Eye (tissue), 1 donor: ENCODE measurements at places on chromosomes 12 and 14.

DNA sequence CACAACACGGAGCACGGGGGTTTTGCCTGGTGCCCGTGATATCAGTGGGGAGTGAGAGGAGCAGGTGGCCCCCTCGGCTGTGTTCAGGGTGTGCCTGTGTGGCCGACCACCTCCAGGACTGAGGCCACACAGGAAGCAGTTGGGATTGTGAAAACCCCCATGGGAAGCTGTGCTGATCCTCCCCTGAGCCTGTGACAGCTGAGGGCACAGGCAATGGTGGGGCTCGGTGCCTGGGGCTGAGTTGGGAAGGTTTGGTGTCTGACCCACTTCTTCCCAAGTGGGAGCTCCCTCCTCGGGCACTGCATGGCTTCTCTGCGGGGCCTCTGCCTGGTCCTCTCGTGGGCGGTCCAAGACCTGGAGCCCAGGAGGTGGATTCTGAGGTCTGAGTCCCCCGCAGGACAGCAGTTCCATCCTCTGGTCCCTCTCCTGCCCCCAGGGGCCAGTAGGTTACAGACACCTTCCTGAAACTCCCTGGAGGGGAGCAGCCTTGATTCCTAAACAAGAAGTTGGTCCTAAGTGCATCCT, 17.9 kb downstream of the PACS2 start:
- DNase-seq: no peak

GRCh38 chr12:118307069-118307954, 65.4 kb downstream of the TAOK3 start:
- peak; percentile 2 for DNase-seq

DNA sequence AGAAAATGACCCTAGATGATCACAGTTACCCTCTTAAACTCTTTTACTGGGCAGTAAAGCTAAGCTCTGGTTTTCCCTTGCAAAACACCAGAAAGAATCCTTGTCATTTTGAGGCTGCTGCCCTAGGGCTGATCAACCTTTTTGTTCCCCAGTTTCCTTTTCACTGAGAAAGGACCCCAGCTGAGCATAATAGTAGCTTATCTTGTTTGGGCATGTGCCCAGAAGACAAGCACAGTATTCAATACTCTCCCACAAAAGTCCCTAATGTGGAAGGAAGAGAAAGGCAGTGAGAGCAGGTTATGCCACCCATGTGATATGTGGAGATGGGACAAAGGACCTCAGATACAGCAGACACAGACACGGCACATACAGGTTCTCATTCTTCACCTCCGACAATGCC, 332.6 kb upstream of the TMPO start:
- DNase-seq: no peak

- peak; percentile 29 for DNase-seq
Observed at GRCh38 chr14:69572030-69572840, 2.4 kb downstream of the CCDC177 start.

GRCh38 chr14:33357225-33358010, 418.7 kb downstream of the NPAS3 start:
- peak; percentile 42 for DNase-seq

DNA sequence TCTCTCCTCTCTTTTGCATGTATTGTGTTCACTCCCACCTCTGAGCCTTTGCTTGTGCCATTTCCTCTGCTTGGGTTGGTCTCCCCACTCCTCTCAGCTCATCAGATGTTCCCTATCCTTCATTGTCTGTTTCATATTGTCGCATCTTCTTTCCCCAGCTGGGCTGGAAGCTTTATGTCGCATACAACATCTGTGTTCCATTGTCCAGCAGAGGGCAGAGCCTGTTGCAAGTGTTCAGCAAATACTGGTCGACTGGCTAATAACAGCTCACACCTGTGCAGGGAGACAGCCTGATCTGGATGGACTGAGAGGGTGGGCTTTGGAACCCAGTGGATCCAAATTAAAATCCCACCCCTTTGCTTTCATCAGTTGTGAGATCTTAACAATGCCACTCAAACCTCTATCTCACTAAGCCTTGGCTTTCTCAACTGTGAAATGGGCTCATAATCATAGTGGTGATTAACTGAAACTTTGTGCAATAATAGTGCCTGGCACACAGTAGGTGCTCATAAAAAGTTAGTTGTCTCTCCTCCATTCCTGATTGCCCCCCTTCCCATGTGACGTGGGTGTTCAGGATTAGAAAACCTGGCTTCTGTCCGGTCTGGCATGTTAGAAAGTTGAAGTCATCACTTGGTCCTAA, 75.8 kb downstream of the RIN3 start:
- peak; percentile 33 for DNase-seq

DNA sequence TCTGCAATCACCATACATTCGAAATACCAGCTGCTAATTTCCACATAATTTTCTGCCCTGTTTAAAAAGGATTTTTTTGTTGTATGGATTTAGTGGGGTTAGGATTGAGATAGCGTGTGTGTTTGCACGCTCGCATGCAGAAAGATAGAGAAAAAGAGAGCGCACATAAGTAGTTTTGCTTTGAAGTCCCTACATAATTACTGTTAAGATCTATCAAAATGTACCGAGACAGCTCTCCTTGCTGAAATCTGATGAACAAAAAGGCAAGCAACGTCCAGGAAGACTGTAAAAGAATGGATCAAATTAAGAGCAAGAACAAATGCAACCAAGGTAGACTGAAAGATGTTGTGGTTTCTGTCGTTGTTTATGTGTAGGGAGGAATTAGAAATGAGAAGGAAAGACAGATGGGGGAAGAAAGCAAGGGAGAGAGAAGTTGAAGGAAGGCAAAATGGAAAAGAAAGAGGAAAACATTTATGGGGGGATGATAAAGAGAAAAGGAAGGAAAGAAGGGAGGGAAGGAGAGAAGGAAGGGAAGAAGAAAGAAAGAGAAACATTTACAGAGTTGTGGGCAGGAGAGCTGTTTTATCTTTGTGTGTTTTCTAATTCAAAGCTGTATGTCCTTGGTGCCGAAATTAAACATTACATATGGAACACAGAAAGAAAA, 522.3 kb downstream of the MED13L start:
- DNase-seq: no peak

GRCh38 chr14:89476354-89476896, 59.4 kb upstream of the FOXN3 start:
- DNase-seq: no peak

DNA sequence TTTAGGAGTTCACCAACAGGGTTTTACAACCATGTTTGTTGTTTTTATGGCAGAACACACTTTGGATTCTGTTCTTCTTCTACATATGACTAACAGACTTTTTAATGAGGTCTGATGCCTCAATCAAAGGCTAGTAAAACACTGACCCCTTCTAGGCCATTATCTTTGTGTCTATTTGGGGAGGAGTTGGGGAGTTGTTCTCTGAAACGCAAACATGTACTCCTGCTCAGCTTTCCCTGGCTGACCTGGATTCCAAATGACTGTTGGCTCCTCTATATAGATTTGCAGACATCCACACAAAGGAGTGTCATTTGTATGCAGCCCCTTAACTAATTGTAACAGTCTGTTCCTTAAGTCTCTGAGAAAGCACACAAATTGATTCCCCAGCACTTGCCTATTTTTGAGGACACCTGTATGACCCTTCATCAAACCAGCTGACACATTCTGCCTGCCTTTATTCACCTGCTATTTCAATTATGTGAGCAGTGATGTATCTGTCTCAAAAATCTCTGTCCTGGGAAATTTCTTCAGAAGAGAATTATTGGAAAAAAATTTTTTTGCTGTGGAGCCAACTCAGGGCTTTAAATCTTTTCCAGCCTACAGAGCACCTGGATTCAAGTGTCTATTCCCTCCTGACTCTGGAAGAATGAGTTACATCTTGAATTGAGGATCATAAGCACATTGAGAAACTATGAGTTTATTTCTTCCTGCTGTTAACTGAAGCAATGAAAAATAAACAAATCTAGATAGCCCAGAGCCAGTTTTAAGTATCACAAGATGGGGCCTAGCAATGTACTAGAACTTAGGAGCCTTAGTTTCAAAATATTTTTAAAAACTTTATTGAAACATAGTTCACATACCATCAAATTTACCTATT, 417.2 kb downstream of the RAD51B start:
- DNase-seq: peak; percentile 50

DNA sequence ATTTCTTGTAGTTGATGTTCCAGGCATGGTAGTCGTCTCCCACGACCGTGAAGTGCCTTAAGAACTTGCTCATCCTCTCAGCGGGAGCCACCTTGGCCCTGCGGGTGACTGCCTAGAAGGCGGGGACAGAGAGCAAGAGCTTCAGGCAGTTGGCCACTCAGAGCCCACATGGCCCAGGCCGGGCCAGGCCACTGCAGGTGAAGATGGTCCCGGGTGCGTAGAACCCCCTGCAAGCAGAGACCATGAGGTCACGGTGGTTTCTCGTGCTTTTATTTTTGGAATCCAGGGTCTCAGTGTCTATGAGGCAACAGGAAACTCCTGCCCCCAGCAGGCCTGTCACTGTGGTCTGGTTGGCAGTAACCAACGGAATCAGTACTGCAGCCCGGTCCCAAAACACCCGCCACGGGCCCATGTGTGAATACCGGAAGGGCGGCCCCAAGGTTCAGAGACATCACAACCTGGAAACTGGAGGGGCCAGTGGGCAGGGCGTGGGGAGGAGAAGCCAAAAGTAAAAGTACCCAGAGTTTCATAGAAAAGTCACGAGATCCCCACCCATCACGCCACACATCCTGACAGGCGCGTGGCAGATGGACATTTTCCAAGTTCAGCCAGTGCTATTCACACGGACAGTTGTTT, 27.5 kb downstream of the HVCN1 start:
- no peak for DNase-seq

DNA sequence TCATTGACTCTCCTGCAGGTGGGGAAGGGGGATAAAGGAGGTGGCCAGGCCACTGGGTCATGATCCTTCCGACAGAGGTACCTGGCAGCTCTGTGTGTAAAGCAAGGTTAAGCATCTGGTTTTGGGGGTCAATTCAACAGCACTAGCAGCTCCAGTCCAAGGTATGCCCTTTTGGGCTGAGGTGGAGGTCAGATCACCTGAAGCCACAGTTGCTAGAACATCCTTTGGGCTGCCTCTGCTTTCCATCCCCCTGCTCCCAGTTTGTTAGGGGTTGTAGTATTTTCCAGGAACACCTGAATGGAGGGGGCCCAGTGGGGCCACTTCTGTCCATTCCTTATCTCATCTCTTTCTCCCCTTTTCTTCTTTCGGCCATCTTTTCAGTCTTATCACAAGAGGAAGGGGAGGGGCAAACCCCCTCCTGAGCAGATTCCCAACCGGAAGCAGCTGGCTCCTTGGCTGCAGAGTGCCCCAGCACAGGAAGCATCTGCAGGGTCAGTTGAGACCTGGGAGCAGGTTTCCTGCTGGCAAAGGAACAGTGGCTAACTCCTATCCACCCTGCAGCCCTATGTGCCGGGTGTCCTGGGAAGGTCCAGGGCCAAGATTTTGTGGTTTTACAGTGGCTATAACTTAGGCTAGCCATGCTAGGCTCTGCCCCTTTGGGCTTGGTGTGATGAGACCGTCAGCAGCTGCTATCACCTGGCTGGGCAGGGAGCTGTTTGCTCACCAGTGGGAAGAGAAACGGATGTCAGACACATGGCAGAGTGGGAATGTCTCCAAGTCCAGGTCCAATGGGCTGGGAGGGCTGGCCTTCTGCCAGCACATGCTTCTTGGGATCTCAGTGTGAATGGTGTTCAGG, 40.2 kb downstream of the SH2B3 start:
- DNase-seq: no peak

- DNase-seq: no peak
Observed at GRCh38 chr12:13090054-13090453, 13.4 kb downstream of the GSG1 start.

DNA sequence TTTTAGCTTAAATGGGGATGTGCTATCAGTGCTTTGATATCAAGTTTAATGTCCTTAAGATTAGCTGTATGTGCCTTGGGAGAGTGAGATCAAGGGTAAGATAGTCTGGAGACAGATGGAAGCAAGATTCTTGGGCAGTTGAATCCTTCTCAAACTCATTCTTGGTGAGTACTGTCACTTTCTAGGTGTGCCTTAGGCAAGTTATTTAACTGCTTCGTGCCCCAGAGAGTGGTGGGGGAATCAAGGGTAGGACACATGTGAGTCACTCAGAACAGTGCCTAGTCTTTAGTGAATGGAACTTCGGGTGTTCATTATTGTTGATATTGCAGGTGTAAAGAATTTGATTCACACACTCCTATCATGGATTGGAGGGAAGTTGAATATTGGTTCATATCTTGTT, 803.7 kb downstream of the DIO2 start:
- no peak for DNase-seq

DNA sequence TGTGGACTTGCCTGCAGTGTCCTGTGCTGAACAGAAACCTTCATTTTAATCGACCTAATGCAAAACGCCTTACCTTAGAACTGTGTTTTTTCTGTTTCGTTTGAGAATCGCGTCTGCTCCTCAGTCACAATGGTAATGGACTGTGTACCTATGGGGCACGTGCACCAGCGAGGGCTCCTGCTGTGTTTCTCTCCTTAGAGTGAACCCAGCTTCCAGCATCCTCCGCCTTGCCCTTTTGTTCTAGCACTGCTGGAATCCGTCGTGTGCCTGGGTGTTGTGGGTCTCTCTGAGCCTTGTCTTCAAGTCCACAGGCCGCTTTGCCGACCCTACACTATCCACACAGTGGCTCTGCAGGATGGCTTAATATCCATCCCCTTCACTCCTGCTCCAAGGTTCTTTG, 3.6 kb downstream of the AMN start:
- DNase-seq: no peak

- DNase-seq: peak; percentile 58
Observed at GRCh38 chr12:3138941-3139511, 61.8 kb downstream of the TSPAN9 start.

DNA sequence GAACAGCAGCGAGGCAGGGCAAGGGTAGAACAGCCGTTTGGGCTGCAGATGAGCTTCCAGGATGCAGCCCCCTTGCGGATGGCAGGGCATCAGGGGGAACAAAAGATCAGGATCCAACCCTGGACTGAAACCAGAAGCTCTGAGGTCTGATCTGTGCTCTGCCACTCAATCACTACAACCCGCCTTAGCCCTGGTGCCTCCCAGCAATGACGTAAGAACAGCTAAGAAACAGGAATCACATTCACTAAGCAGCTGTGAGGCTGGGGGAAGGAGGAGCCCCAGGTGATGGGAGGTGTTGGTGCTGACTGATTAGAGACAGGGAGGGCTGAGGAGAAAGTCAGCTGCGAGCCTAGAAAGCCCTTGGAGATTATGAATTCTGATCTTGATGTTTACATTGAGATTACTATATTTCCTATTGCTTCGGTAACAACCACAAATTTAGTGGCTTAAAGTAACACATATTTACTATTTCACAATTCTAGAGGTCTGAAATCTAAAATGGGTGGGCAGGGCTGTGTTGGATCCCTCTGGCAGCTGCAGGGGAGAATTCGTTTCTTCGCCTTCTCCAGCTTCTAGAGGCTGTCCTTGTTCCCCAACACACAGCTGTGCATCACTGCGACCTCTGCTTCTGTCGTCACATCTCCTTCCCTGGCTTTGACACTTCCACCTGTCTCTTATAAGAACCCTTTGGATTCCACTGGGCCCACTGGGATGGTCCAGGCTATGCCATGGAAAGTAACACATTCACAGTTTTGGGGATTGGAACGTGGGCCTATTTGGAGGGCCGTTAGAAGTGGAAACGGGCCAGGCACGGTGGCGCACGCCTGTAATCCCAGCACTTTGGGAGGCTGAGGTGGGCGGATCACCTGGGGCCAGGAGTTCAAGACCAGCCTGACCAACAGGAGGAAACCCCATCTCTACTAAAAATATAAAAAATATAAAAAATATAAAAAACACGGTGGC, 6.1 kb upstream of the CD9 start:
- DNase-seq: peak; percentile 48

- DNase-seq: no peak
Observed at GRCh38 chr12:75727577-75727976, 216.2 kb upstream of the KRR1 start.
